ENCODE measurements at places on chromosomes 1 and 21. TPM values are rescaled to one million over a fixed set of nuclear protein-coding genes. Genes with fewer than 3 reads are reported as not detected.

The PTGFRN gene
- 27.0 TPM for total RNA-seq

The GBP3 gene
- 23.7 TPM for total RNA-seq

The PATJ gene
- total RNA-seq = 2.5 TPM

The CLCA4 gene
- not detected for total RNA-seq

The CYP4B1 gene
- total RNA-seq = not detected

The NBPF6 gene
- total RNA-seq = not detected

The PTAFR gene
- 0.13 TPM for total RNA-seq

The CLCC1 gene
- total RNA-seq = 16.3 TPM

The RBM11 gene
- 0.52 TPM for total RNA-seq

The MXRA8 gene
- 281 TPM for total RNA-seq

The OLIG2 gene
- not detected for total RNA-seq

The LEMD1 gene
- not detected for total RNA-seq

The PADI1 gene
- total RNA-seq = not detected

The CYP4A11 gene
- not detected for total RNA-seq

The RXRG gene
- total RNA-seq = under 0.01 TPM
